ENCODE measurements at places on chromosomes 13 and 19.

DNA sequence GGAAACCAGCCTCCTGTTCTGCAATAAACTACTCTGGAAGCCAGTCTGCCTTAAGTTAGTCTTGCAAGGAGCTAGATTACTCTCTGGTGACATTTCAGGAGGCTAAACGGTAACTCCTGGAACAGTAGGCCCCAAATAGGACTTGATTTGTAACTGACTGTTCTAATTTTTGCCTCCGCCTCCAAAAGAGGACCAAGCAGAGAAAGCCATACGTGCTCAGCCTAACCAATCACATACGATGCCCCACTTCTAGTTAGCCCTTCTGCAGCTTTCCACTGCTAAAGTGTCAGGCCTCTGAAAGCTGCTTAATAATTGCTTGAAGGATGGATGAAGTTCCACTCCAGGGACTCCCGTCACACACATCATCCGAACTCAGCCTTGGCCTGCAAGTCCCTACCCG lies 744 bp downstream of the ZNF805 start:
- DNase-seq, result peak; percentile 30

DNA sequence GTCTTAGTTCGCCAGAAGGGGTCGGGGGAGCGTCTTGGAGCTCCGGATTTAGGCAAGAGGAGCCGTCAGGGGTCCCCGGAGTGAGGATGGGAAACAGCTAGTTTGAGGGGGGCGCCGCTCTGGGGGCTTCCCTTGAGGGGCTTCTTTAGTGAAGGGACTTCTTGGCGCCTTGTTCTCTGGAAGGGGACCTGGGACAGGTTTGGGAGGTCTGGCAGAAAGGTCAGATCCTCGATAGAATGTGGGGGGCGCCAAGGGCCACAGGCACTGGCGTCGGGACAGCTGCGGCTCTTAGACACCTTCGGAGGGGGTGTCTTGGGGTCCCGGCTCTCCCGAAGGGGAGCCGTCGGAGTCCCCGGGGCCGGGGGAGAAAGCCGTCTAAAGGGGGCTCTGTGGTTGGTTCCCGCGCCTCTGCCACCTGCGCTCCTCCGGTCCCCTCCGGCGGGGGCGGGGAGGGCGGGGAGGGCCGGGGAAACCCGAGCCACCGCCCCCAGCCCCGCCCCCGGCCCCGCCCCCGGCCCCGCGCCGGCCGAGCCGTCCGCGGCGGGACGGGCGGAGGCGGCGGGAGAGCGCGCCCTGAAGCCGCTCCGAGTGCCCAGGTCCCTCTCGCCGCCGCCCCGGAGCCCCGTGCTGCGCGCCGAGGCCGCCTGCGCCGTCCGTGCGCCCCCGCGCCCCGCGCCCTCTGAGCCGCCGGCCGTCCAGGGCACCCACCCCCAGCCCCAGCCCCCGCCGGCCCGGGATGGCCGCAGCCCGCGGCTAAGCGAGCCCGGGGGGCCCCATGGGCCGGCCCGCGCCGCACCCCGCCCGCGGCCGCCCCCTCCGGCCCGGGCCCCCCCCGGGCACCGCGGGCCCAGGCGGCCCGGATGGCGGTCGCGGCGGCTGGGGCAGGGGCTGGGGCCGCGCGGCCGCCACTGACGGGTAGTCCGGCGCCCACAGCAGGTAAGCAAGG lies at the start of gene NRTN:
TSS of gene NRTN (plus strand) at position 552 of the 946 bp plus-strand sequence. CDS start 19,099 bp downstream, outside the sequence.
- DNase-seq, result no peak

- no peak for DNase-seq
Observed at GRCh38 chr13:111247552-111247951, 72.9 kb upstream of the TEX29 start.

- DNase-seq, result peak; percentile 51
Observed at GRCh38 chr19:2034729-2035589, 16.1 kb downstream of the MKNK2 start.

DNA sequence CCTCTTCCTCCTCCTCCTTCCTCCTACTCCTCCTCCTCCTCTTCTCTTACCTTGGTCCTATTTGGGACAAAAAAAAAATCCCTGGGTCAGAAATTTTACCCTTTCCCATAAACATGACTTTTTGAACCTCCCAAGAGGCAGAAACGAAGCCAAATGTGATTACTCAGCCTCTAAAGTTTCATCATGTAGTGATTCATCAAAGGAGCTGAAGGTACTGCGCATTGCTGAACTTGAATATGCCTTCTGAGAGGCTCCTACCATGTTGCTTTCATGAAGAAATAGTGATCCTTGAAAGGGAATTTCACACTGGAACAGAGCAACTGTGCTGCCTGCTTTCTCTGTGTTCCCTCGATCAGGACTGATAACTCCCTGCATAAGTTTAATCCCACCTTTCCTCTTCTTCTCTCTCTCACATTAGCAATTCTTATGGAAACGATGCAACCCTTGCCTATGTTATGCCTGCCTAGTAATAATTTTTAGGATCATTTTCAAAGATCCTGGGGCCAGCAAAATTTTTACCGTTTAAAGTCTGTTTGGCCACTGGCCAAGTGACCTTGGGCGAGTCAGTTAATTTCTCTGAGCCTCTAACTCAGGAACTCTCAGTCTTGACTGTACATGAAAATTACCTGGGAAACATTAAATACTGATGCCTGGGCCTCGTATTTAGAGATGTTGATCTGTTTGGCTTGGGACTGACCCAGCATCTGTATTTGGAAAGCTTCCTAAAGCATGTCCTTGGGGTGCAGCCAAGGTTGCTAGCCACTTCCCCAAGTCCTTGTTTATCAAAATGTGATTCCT lies 149.5 kb downstream of the DCT start:
- DNase-seq, result peak; percentile 95

GRCh38 chr13:77911751-77912150 lies 6.9 kb downstream of the EDNRB start:
- DNase-seq, result no peak

- DNase-seq, result peak; percentile 25
Observed at GRCh38 chr19:18225702-18226468, at the start of gene PDE4C. TSS of gene PDE4C (minus strand) at chr19:18226438. CDS start at chr19:18226415, 23 bp downstream.

DNA sequence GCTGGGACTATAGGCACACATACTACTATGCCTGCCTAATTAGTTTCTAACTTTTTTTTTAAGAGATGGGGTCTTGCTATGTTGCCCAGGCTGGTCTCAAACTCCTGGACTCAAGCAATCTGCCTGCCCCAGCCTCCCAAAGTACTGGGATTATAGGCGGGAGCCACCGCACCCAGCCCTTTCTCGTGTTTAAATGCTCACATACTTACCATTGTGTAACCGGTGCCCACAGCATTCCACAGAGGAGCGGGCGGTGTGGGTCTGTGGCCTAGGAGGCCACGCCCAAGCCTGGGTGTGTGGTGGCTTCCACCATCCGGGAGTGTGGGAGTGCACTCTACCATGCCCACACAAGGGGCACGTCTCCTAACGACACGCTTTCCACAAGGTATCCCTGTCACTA lies 7.7 kb downstream of the LMNB2 start:
- DNase-seq, result no peak

DNA sequence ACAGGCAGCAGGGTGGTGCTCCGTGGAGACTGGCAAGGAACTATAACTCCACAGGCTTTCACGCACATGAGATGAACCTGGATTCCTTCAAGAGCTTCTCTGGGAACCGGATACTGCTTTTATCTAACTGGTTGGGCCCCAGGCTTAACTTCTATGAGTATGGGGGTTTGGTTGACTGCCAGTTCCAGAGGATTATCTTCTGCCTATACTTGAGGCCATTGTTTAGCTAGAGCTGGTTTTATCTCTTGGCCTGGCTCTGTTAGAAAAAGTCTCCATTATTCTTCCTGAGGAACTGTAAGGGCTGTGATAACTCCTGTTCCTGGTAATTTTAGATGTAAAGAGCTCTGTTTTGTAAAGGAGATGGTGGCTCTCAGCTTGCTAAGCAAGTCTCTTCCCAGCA lies 40.9 kb downstream of the ZNF846 start:
- peak; percentile 51 for DNase-seq

- DNase-seq, result no peak
Observed at GRCh38 chr13:49395878-49396380, 47.9 kb downstream of the CAB39L start.

GRCh38 chr13:61413572-61414535 lies 1.8 kb downstream of the PCDH20 start:
- DNase-seq, result no peak

- DNase-seq, result no peak
Observed at GRCh38 chr19:46492841-46493235, 2.8 kb downstream of the PNMA8B start.

DNA sequence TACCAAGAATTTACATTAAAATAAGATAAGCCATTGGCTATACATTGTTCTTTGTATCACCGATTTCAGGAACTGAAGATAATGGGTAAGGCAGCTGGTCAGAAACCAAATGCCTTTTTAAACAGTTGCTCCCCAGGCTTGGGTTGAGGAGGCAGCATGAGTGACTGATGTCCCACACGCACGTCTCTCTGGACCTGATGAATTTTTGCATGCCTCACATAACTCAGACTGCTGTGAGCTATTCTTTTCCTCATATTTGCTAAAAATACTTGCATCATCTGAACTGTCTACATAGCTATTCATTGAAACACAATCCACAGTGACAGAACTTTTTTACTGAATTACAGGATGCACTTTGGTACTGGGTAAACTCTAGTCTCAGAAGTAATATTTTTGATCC lies 123.6 kb upstream of the MAB21L1 start:
- DNase-seq, result peak; percentile 4

DNA sequence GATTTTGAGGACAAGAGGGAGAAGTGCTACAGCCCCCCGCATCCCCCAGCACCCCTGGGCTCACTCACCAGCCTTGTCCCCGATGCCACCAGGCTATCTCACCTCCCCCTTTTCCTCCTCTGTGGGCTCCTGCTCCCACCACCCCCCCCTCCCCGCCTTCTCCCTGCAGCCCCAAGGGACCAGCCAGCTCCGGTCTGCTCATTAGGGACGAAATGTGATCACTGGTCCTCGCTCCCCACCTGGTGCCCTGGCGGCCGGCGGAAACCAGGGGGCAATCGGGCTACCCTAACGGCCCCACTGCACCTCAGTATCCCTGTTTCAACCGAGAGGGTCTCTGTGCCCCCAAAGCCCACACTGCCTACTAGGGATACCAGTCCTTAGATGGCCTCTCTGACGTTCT lies 2.7 kb downstream of the GPR4 start:
- DNase-seq, result no peak

DNA sequence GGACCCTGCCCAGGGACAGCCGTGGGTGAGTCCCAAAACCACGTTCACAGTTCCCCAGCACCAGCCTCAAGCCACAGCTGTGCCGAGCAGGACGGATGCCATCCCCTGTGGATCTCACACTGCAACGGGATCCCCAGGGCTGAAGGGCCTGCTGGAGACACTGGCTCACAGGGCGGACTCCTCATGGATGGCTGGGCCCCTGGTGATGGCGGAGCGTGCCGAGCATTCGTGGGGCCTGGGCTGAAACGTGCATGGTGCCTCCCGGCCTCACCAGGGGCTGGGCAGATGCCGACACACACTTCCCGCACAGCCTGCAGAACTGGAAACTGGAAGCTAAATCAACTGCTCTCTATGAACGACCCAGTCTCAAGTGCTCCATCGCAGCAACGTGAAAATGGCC lies 9.6 kb downstream of the RNF126 start:
- no peak for DNase-seq

DNA sequence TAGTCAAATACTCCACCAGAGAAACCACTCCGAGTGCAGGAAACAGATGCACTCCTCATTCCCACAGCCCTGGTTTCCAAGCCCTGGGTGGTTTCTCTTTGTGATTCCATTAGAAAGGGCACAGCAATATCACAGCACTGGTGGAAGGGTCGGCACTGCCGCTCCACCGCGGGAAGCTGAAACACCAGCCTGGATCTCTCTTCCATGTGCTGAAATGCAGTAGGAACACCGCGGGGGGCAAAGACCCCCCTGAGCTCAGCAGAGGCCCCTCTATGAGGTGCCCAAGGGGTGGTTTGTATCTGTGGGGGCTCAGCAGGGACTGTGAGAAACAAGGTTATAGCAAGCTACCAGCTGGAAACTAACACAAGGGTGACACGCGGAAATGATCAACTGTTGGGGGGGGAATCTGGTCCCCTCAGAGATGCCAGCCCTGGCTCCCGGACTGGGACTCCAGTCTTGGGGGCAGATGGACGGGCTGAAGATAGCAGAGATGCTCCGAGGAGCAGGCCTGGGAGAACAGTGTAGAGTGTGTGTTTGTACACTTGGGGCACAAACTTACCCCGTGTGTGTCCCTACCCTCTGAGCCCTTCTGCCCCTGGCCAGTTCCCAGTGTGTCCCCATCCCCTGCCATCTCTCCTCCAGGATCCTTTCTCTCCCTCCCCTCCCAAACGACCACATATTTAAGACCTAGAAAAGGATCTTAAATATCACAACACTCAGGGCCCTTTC lies 1.8 kb downstream of the ZFR2 start:
- no peak for DNase-seq

- DNase-seq, result no peak
Observed at GRCh38 chr13:74751739-74752138, 617.5 kb upstream of the KLF12 start.

GRCh38 chr19:41352609-41353465 lies 885 bp downstream of the TGFB1 start:
- peak; percentile 57 for DNase-seq

Data from cardiac fibroblast (primary cell).